Fibroblast of upper back skin (primary cell): ENCODE measurements at places on chromosomes 4 and X.
A peak's percentile ranks its signal among the peaks of the same experiment; 100 is the strongest.

- no peak for DNase-seq
Observed at GRCh38 chr4:74424111-74424510, 20.8 kb upstream of the AREG start.

DNA sequence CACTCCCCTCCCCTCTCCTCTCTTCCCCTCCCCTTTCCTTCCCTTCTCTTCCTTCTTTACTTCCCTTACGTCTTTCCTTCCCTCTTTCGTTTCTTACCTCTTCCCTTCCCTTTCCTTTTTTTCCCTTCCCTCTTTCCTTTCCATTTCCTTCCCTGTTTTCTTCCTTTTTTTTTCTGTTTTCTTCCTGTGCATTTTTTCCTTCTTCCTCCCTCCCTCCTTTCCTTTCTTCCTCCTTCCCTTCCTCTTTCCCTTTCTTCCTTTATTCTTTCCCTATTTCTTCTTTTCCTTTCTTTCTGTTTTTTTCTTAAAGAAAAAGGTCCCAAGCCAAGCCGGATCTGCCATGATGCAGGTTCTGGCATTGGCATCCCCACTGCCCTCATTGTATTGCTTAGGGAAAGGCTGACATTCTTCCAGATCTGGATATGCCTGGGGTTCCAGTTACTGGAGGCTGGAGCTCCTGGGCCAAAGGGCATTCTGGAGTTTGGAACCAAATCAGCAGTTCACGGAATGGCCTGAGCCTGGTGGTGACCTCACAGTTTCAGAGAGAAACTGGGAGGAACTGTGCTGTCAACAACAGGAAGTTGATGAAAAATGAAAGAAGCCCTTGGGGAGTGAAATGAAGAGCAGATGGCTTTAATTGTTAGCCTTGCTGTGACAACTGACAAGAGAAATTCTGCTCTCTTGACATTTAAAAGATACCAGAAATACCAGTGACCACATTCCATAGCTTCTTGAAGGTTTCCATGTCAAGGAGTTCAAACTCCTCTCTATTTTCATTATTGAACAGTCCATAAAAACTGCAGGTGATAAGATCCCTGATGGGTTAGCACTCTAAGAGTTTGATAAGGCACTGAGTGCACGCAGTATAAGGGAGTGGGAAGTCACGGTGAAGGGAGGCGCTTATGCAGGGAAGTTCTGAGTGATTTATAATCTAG, 622.1 kb downstream of the SPRY1 start:
- peak; percentile 89 for DNase-seq

- no peak for DNase-seq
Observed at GRCh38 chrX:72492499-72492898, 80.1 kb downstream of the HDAC8 start.

DNA sequence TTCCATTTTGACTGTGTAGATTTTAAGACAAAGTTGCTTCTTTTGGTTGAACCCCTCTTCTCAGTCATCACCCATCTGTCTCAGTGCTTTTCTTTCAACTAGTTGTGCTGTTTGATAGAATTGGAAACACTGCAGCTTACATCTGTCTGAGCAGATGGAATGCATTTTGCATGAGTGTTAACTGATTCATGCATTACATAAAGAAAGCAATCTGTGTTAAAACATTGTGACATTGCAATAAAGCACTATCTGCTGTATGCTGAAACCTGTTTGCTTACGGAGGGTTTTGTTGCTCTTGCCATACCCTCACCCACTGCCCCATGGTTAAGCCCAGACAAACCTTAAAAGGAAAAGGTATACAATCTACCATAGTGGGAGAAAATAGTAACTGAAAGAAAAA, 47.4 kb downstream of the NRK start:
- peak; percentile 41 for DNase-seq

DNA sequence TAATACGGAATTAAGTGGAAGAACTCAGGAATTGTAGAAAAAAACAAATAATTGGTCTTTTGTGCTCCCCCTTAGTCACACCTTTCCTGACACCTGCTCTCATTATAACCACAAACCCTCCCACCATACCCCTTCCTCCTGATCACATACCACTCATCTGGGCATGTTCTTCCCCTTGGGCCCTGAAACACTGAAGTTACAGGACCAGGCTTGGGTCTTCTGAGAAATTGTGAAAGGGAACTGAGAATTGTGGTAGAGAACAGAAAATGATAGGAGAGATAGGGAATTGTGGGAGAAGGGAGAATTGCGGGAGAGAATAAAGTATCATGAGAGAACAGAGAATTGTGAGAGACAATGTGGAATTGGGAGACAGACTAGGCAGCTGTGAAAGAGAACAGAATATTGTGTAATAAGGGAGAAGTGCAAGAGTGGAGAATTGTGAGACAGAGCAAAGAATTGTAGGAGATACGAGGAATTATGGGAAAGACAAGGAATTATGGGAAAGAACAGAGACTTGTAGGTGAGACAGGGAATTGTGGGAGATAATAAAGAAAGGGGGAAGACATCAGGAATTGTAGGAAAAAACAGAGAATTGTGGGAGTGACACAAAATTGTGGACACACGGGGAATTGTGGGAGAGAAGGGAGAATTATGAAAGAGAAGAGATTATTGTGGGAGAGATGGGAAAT, 2.7 kb upstream of the HCCS start:
- no peak for DNase-seq

DNA sequence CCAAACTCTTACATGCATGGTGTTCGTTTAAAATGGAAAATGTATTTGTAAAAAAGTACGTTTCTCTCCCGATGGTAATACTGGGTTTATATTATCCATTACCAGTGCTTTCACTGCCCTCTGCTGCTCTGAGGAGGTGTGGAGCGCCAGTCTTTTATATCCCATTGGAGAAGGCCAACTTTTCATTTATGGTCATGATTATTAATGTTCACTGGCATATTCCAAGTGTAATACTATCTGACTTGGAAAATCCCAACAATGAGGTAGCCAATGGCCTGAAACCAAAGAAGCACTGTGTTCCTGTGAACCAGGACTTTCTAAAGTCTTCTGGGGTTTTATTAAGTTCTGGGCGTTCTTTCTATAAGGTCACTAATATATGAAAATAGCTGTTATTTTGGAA, 80.7 kb downstream of the SYNPO2 start:
- peak; percentile 78 for DNase-seq

GRCh38 chr4:74453829-74454742, 9.2 kb downstream of the AREG start:
- no peak for DNase-seq

DNA sequence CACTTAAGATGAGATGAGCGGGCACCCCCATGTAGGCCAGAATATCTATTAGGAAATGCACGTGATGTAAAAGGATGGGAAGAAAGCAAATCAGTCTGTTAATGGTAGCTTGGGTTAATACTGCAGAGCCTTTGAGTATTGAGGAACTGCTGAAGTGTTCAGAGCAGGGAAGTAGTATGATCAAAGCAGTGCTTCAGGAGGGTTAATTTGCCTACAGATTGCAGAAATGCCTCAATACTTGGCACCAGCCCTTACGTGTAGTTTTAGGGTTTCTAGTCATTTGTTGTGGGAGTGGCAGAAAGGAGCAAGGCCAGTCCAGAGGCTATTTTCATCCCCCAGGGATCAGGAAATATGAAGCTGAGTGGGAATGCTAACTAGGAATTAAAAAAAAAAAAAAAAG, 19.7 kb downstream of the ZFX start:
- peak; percentile 32 for DNase-seq

- no peak for DNase-seq
Observed at GRCh38 chr4:129176864-129177263, 80.9 kb downstream of the C4orf33 start.

DNA sequence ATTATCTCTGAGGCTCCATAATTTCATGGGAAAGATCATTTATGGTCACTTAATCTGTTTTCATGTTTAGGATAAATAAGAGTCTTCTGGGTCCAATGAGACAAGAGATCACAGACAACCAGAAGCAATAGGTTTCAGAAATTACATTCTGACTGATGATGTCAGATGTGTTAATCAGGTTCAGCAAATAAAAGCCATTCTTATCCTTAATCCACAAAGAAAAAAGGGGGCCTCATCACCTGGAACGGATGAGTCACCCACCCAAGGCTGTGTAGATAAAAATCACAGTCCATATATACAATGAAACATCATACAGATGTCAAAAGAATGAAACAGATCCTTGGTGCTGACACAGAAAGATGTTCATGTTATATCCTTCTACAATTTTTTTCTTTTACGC, 36.6 kb downstream of the SYTL4 start:
- no peak for DNase-seq

- no peak for DNase-seq
Observed at GRCh38 chr4:152729466-152729865, 49.7 kb upstream of the TMEM154 start.

DNA sequence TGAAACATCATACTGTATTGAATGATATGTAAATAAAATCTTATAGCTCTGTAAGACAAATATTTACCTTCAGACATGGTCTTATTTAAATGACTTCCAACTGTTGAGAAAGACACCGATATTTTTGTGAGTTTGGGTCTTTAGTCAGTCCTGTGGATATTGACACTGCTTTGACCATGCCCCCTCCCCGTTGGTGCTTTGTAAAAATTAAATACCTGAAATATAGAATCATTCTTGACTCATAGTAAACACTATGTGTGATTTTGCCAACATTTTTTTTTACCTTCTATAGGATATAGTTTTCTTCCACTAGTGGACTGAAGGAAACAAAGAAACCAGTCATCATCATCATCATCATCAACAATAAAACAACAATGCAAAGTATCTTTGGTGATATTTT, 114.3 kb upstream of the HS3ST1 start:
- no peak for DNase-seq

- peak; percentile 57 for DNase-seq
Observed at GRCh38 chrX:119488749-119489148, 20.5 kb downstream of the SLC25A5 start.

DNA sequence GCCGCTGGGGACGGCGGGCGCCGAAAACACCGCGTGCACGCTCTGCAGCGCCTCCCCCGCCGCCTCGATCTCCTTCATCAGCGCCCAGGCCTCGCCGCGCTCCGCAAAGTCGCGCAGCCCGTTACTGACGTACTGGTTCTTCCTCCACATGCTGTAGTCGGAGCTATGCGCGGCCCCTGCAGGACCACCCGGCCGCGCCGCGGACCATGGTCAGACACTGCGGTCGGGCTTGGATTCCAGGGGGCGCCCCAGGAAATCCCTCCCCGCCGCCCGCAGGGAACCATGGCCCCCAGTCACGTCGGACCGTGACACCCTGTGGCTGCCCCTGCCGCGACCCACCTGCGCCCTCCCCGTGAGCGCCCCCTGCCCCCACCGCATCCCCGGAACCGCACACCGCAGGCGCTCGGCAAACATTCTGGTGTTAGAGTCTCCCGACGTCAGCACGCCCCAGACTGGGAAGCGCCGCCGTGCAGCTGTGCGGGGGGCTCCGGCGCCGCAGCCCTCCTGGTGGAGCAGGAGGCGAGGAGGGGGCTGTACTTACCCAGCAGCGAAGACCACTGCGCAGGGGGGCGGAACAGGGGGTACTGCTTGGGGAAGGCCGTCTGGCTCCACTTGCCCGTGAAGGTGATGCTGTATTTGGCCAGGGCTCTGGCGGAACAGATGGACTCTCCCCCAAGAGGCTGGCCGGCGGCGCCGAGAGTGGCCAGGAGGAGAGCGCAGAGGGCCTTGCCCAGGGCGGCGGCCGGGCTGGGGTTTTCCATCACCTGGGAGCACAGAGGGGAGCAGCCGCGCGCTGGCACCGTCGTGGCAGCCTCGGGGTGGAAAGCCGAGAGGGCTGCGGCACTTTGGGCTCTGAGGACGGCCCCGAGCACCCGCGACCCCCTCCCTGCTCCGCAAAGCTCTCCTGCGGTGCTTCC, 814 bp downstream of the SPON2 start:
- no peak for DNase-seq

- no peak for DNase-seq
Observed at GRCh38 chr4:658681-659667, 15.1 kb downstream of the ATP5ME start.

GRCh38 chr4:25320336-25320735, 7.8 kb downstream of the ZCCHC4 start:
- DNase-seq: peak; percentile 61

DNA sequence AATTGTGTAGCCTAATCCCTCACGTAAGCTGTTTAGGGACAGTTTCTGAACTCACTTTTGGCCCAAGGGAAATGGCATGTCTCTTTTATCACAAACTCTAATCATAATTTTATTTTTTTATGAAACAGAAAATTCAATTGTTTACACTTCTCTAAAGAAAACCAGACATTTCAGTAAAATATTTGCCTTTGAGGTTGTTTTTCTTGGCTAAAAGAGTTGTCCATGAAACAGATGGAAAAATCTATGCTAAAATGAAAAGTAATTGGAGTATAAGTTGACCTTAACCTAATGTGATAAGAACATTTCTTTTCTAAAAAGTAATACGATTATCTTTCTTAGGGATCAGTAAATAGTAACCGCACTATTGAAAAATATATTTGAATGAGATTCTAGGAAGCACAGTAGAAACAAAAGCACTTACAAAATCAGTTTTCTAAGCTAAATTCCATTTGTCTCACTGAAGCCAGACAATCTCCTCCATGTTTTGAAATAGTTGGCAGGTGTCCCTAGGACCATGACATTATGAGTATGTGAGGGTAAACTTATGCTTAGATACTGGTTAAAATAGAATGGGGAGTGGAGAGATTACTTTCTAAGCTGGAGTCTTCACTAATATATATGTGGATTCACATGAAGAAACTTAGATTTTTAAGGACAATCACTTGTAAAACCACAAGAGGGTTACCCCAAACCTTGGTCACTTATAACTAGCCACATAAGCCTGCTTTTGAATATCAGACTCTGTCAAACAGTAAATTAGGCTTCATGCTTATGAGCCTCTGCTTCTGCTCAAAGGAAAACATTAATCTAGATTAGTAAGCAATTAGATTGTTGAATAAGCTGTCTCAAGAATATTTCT, 20.1 kb upstream of the TET2 start:
- peak; percentile 58 for DNase-seq

- DNase-seq: peak; percentile 97
Observed at GRCh38 chr4:57080781-57081650, 29.2 kb downstream of the IGFBP7 start.

- peak; percentile 41 for DNase-seq
Observed at GRCh38 chr4:142098900-142099545, 462.6 kb downstream of the IL15 start.

DNA sequence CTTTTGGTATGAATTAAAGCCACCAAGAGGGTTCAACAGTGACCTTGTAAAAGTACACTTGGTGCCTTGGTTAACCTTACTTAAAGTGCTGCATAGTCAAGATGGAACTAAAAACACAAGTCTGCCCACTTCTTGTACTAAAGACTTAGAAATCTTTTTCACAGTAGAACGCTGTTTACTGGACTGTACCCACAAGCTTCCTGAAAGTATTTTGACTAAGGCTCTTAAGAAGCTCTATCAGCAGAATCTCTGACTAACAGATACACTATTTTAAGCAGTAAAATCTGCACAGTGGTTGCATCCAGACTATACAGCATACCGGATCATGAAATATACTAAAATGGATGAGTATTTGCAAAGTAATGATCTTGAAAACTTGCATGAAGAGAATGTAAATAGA, 7.2 kb downstream of the RAB28 start:
- DNase-seq: peak; percentile 70

DNA sequence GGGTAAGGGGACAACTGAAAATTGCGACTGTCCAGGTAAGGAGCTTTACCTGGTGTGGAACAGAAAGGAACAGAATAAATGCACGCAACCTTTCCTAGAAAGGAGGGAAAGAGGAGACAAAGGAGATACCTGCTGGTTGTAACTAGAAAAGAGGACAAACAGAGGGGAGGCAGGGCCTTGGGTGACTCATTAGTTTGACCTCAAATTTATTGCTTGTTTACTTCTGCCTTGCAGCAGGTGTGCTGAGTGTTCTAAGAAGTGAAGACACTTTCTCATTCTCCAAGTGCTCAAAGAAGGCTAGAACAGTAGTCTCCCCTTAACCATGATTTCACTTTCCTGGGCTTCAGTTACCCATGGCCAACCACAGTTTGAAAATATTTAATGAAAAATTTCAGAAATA, 123.1 kb upstream of the BOD1L1 start:
- no peak for DNase-seq
